ENCODE measurements at places on chromosomes 3 and 15.

GRCh38 chr3:10378742-10379141, 57.8 kb upstream of the SEC13 start:
- DNase-seq: no peak

DNA sequence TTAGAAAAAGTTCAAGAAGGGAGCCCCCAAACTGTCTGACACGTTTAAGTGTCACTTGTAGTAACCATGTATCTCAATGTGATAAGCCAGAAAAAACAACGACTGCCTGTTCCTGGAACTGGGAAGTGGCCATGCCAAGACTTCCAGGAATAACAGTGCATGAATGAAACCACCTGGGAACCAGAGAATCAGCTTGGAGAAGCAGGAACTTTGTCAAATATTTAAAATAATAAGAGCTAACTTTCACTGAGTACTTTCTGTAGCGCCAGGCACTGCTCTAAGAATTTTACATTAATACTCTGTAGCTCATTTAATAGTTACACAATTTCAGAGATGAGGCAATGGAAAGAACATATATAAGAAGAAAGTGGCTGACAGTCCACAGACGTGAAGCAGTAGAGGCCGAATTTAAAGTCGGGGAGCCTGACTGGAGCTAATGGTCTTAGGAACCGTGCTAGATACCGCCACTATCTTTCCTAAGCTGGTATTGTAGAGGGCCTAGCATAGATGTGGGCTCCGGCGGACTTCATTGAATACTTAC, 876 bp downstream of the PLSCR1 start:
- peak; percentile 22 for DNase-seq

- no peak for DNase-seq
These were observed 40.4 kb downstream of the ETFA start for GRCh38 chr15:76270876-76271275.

- DNase-seq: no peak
These were observed 98.6 kb downstream of the ZIC1 start for GRCh38 chr3:147507638-147508286.

DNA sequence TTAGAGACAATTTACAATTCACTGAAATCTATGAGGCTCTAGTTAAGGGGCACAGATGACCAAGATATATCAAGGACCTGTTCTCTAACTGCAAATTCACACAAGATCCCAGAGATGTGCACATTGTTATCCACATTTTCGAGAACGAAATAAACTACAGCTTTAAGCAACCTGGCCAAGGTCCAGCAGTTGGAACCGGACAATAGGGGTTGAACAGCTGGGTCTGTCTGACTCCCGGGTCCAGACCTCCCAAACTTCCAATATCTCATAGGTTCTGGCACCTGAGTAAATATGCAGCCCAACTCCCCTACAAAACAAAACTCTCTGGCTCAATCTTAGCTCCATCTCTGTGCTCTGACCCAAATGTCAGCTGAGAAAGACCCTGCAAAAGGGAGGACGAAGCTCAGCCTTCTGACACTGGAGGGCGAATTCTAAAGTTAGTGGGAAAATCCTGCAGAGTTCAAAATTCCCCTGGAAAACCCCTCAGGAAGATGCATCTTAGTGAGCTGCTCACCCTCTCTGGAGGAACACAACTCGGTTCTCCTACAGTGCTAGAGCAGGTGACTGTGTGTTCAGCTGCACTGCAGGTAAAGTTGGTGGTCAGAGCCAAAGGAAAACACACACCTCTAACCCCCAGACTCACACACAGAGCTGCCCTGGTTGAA, 14.2 kb upstream of the SPATA12 start:
- no peak for DNase-seq

DNA sequence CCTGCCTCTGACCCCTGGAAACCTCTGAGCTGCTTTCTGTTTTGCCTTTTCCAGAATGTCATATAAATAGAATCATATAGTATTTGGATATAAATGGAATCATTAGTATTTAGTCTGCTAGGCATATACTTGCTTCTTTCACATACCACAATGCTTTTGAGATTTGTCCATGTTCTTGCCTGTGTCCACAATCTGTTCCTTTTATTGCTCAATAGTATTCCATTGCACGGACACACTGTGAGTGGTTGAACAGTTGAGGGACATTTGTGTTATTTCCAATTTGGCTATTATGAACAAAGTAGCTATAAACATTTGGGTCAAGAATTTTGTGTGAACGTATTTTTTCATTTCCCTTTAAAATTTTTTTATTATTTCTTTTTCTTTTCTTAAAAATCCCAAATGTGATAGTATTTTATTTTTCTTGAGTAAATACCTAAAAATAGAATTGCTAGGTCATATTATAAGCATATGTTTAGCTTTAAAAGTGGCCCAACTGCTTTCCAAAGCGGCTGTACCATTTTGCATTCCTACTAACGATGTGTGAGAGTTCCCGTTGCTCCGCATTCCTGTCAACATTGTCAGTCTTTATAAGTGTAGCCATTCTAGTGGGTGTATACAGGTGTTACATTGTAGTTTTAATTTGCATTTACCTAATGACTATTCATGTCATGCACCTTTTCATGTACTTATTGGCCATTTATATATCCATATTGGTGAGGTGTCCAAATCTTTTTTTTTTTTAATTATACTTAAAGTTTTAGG, 26.5 kb downstream of the WDR53 start:
- DNase-seq: no peak
